ENCODE measurements at places on chromosomes 5 and 9. TPM values are rescaled to one million over a fixed set of nuclear protein-coding genes. Genes with fewer than 3 reads are reported as not detected.

The LCNL1 gene
- not detected for total RNA-seq

The C5orf24 gene
- 21.5 TPM for total RNA-seq

The GRHPR gene
- total RNA-seq = 524 TPM

The PLPP7 gene
- 0.51 TPM for total RNA-seq

The PCDHB2 gene
- total RNA-seq = 0.09 TPM

The RGS14 gene
- total RNA-seq = 10.2 TPM

The SETX gene
- 27.3 TPM for total RNA-seq

The SPATA31A5 gene
- not detected for total RNA-seq

The DNM1 gene
- 1.6 TPM for total RNA-seq

The SLC36A2 gene
- not detected for total RNA-seq

The ZNF300 gene
- total RNA-seq = 0.59 TPM

The PSAT1 gene
- 28.0 TPM for total RNA-seq

The SPATA6L gene
- 6.2 TPM for total RNA-seq

The ADAMTS16 gene
- under 0.01 TPM for total RNA-seq

The SOX30 gene
- under 0.01 TPM for total RNA-seq

The GPRIN1 gene
- 0.50 TPM for total RNA-seq

The NR2F1 gene
- total RNA-seq = 10.3 TPM

The TMOD1 gene
- total RNA-seq = 20.0 TPM

The SH3TC2 gene
- total RNA-seq = 0.67 TPM

The TMC1 gene
- not detected for total RNA-seq

The UAP1L1 gene
- 2.3 TPM for total RNA-seq
